Stimulated activated CD4-positive, alpha-beta T cell treated with anti-CD3 and anti-CD28 coated beads, Interleukin-15, amount 100 ng/mL, for 24 hours (primary cell): ENCODE measurements at places on chromosomes 7 and 10.
A peak's percentile ranks its signal among the peaks of the same experiment; 100 is the strongest.

DNA sequence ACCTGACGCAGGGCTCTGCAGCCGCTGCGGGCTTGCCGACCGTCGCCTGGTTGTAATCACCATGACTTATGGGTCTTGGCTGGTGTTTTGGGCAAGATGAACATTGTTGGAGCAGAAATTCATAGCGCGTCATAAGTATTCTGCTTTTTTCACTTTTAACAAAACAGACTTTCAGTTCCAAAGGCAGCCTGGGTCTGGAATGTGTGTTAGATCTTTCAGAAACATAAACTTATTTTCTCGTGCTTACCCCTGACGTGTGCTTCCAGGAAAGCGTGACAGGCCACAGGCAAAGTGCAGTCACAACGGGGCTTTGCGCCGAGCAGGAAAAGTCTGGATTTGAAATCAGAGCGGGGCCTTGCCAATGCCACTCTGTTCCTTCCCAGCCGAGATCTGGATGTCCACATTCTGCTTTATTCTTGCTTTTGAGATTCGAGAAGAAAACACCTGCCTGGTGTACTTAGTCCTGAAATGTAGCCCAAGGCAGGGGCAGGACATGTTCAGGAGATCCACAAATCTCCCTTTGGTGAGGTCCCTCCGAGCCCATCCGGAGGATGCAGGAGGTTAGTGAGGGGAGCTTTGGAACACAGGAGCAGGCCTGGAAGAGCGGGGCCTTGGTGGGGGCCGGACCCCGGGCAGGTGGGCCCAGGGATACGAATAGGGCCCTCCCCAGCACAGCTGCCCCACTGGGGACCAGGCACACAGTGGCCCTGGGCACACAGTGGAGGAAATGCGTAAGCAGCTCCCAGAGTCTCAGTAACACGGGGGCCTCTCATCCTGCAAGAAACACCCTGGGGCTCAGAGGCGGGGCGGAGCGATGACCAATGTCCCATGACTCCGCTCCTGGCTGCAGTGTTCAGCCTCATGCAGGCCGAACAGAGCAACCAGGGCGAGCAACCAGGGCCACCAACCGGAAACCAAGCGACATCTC lies 49.5 kb upstream of the EBF3 start:
- DNase-seq, result no peak

GRCh38 chr7:2114052-2114451 lies 118.7 kb downstream of the MAD1L1 start:
- DNase-seq, result no peak

- DNase-seq, result no peak
These were observed 396.5 kb downstream of the TCERG1L start for GRCh38 chr10:130915065-130915464.

DNA sequence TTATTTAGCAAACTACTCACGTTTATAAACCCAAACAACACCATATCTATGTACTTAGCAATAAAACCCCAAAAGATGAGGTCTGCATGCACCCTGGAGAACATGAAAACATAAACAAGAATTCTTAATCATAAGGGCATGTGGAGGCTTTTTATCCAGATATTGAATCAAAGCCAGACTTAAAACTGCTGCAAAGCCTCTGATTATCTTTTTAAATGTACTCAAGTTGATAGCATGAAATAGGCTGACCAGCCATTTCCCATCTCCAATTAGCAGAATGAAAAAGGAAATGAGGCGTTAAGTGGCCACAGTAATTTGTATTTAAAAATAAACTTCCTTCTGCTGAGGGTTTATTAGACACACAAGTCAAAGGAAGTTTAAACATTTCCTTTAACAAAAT lies 48.3 kb downstream of the ITIH5 start:
- DNase-seq, result no peak

GRCh38 chr10:119222537-119222936 lies 15.2 kb downstream of the GRK5 start:
- DNase-seq, result no peak

- DNase-seq, result no peak
These were observed 38.5 kb downstream of the MTURN start for GRCh38 chr7:30173058-30173897.

DNA sequence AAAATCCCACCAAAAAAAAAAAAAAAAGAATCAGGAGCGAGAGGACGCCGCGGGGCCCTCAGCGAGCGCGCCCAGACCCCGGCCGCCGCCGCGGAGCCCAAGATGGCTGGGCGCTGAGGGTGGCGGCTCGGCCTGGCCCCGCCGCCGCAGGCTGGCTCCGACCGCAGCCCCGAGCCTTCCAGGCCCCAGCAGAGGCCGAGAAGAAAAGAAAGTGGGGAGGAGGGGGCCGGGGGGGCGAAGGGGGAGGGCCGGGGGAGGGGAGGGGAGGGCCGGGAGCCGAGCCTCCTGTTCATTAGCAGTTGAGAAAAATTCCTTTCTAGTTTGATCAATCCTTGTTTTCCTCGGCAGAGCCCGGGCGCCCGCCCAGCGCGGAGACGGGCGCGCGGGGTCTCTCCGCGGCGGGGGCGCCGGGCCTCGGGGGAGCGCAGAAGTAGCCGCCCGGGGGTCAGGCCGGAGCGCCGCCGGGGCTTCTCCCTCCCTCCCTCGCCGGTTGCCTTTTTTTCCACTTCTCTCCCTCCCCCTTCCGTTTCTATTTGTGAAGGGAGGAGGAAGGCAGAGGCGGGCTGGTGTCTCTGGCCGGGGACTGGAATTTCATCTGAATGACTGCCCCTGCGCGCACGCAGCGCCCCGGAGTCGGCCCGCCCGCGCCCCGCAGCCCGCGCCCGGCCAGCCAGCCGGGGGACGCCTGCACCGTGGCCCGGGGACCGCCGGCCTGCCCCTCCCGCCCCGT lies 778 bp upstream of the TRIM8 start:
- DNase-seq, result peak; percentile 75

GRCh38 chr7:158743219-158743618 lies 38.6 kb upstream of the NCAPG2 start:
- DNase-seq, result no peak

GRCh38 chr10:103659674-103660363 lies 166.3 kb downstream of the NEURL1 start:
- peak; percentile 68 for DNase-seq

- DNase-seq, result no peak
These were observed 34.9 kb upstream of the WAPL start for GRCh38 chr10:86556532-86556931.

- DNase-seq, result no peak
These were observed 15.6 kb downstream of the SEC31B start for GRCh38 chr10:100504096-100504495.

DNA sequence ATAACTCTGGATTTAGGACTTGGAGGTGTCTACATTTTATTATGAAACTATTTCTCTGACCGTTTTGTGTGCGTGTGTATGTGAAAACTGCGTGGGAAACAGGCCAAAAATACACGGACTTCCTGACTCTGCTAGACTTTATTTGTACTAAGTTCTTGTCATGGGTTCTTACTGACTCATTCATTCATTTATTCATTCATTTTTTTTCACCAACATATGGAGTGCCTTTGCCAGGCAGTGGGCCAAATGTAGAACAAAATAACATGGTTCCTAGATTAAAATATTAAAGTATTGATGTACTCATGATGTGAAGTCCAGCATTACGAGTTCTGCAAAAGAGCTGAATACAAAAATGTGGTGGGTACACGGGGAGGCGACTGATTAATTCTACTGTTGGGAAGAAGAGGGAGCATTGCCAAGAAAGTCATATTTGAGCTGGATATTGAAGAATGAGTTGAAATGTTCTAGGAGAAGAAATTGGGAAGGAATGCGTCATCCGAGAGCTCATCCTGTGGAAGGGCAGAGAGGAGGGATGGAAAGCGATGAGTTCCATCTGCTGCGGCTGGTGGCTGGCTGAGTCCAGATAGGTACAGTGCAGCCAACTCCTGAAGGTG lies 24.6 kb downstream of the CACNB2 start:
- no peak for DNase-seq

- DNase-seq, result no peak
These were observed 18.5 kb upstream of the TNS3 start for GRCh38 chr7:47600199-47601118.

GRCh38 chr7:26166684-26167266 lies 14.8 kb downstream of the NFE2L3 start:
- DNase-seq, result no peak

DNA sequence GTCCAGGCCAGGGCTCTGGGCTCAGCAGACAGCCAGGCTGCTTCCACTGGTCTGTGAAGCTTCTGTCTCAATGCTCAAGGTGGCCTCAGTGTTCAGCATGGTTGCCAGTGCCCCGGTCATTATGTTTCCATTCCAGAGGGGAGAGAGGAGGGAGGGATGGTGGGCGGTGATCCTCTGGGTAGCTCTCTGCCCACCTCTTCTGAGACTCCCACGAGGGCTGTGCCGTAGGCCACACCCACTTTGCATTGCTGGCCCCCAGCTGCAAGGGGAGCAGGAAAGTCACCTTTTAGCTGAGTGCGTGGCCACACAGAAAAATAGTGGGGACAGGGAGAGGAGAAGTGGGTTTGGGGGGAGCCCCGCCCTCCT lies 42.5 kb downstream of the FOXK1 start:
- DNase-seq, result peak; percentile 12

- no peak for DNase-seq
These were observed 89.1 kb upstream of the HABP2 start for GRCh38 chr10:113463777-113464176.

DNA sequence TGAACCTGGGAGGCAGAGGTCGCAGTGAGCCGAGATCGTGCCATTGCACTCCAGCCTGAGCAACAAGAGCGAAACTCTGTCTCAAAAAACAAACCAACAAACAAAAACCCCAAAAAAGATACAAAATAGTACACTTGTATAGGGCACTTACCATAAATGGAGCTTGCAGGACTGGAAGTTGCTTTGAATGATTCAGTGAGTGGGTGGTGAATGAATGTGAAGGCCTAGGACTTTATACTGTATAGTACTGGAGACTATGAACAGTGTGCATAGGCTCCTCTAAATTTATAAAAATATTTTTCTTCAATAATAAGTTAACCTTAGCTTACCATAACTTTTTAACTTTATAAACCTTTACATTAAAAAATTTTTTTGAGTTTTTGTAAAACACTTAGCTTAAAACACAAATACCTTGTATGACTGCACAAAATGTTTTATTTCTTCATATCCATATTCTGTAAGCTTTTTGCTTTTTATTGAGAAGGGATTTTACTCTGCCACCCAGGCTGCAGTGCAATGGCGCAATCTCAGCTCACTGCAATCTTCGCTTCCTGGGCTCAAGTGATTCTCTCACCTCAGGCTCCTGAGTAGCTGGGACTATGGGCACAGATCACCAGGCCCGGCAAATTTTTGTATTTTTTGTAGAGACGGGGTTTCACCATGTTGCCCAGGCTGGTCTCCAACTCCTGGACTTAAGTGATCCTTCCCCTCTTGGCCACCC lies 6.9 kb upstream of the H2AZ2 start:
- DNase-seq, result no peak
